Prostate gland (tissue), 2 donors: ENCODE measurements at places on chromosomes 5 and 9.

- DNase-seq = no peak
Observed at GRCh38 chr5:81757404-81757803, 6.5 kb upstream of the SSBP2 start.

GRCh38 chr5:58963361-58963760, 380.5 kb downstream of the RAB3C start:
- DNase-seq = no peak

GRCh38 chr5:142245786-142246185, 79.0 kb downstream of the SPRY4 start:
- no peak for DNase-seq

GRCh38 chr5:72203251-72203845, 96.1 kb downstream of the MAP1B start:
- DNase-seq = no peak

DNA sequence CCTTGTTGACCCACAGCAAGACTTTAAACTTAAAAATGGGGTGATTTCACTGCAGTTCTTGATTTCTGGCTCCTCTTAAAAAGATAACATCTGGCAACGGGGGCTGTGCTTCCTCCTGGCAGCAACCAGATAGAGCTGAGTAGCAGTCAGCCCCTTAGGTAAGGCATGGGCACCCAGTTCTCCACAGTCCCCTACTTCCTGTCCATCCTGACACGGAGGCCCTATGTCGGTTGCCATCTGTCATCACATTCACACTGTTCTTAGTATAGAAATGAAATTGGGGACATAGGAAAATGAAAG, 11.7 kb downstream of the CD74 start:
- DNase-seq = no peak

DNA sequence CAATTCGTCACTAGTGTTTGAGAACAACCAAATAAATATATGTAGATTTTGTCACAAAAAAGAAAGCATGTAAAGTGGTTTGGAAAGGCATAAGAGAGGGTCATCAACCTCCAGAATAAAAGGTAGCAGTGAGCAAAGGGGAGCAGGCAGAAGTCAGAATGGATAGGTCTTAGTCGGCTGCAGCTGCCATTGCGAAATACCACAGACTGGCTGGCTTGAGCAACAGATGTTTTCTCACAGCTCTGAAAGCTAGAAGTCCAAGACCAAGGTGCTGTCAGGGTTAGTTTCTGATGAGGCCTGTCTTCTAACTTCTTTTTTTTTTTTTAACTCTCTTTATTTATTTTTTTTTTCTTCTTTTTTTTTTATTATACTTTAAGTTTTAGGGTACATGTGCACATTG, 208.1 kb upstream of the PIK3R1 start:
- DNase-seq = no peak

DNA sequence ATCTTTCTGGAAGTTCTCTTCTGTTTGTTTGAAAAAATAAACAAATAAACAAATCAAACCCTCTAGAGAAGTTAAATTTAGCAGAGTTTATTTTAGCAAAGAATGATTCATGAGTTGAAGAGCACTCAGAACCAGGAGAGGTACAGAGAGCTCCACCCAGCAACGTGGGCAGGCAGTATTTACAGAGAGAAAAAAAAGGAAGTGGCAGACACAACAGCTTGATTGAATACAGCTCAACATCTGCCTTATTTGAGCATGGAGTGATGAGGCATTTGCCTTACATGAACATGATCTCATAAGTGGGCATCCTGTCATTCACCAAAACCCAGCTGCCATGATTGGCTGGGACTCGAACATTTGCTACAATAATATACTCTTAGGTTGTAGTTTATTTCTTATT, 381.6 kb upstream of the ADAMTS16 start:
- DNase-seq = no peak

GRCh38 chr9:76038431-76038830, 148.0 kb downstream of the PCSK5 start:
- no peak for DNase-seq

GRCh38 chr5:54692631-54693030, 175.1 kb downstream of the SNX18 start:
- DNase-seq = no peak

DNA sequence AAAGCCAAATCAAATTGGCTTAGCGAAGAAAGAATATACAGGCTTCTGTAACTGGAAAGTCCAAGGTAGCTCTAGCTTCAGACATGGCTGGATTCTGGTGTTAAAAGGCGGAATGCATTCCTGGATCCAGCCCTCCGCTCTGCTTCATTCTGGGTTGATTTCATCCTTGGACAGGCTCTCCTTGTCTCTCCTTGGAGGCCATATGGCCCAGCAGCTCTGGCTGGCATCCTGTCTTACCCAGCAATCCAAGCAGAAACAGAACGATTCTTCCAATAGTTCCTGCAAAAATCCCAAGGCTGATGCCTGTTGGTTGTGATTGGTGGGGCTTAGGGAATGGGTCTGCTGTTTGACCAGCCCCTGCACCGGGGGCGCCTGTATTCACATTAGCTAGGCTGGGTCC, 37.0 kb upstream of the SAP30L start:
- no peak for DNase-seq

DNA sequence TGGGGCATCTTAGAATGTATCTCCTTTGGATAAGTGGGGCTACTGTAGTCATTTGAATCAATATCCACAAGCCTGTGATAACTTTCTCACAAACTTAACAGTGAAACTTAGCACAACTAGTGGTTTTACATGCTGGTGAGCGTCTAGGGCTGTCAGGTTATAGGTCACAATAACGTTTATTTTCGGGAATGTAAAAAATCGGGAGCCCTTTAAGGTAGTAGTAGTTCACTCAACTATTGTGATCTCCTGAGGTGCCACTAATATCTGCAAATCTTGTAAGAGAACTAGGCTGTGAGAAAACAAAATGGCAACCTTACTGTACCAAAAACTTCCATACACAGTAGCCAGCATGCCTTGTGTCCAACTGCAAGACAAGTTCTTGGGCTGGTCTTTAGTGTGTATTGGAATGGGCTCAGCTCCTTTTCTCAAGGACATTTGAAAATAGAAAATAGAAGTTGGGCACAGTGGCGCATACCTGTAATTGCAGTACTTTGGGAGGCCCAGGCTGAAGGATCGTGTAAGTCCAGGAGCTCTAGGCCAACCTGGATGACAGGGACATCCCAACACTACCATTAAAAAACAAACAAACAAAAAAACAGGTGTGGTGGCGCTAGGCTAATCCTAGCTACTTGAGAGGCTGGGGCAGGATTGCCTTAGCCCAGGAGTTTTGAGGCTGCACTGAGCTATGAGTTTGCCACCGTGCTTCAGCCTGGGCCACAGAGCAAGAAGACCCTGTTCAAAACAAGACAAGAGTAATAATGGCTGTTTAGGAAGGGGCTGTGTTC, 5.2 kb upstream of the PKN3 start:
- DNase-seq = no peak

DNA sequence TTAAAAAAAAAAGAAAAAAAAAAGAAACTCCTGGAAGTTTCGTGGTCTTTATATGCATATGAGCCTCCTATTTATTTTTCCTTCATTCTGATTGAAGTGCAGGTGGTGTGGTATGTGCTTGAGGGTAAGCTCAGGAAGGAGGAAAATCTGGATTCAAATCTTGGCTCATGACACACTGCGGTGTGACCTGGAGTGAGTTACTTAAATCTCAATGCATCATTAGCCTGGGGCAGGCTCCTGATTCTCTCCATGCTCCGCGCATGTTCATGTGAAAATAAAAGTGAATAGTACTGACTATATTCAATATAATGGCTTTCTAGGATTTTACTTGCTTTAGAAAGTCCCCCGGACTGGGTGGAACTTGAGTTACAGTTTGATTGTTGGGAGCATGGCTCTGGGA, 35.6 kb downstream of the PTTG1 start:
- no peak for DNase-seq

DNA sequence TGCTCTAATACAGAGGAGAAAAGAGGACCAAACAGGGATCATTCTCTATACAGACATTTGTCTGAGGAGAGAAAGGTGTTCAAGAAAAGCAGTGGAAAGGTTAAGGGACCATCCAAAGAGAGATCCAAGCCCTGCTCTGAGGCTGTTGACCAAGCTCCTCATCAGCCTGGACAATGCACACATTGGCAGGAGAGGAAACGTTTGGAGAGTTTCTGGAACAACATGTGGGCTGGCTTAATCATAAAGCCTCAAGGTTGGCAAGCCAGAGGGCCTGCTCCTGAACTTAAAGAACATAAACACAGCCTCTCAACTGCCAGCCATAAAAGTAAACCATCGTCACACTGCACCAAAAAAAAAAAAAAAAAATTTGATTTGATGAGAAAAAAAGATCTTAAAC, 184.4 kb upstream of the SLC12A2 start:
- DNase-seq = no peak

DNA sequence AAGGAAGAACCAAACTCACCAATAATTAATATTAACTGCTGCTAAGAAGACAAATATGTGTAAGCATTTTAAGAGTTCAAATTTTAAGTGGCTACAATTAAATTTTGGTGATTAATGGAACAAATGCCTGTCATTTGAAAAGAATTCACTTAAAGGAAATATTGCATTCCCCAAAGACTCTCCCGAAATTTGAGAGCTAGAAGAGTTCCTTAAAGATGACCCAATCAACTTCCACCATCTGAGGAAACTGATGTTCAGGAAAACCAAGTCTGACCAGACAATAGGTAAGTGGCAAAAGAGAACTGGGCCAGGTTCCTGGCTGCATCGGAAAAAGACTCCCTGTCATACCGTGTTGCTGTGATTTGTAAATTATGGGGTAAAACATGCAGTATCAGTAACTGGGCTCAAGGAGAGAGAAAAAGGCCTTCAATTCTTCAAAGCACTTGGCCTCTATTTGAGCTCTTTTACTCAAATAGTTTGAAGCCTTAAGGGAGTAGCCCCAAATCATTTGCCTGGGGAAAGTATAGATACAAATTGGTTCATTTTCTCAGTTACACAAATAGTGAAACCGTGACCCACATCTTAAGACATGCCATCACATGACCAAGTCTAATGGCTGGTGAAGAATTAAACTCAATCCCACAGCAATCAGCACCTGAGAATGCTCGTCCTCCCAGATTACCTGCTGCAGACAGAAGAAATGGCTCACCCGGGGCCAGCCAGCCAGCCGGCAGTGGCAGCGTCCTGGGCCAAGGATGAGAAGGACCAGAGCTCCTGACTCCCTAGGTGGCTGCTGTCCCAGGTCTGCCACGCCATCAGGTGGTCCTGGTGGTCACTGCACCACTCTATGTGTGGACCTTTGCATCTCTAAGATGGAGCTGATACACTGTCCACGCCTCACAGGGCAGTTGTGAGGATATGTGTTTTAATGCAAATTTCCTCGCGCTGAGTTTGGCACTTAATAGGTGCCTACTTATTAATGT, 162.9 kb downstream of the TTLL11 start:
- DNase-seq = no peak

DNA sequence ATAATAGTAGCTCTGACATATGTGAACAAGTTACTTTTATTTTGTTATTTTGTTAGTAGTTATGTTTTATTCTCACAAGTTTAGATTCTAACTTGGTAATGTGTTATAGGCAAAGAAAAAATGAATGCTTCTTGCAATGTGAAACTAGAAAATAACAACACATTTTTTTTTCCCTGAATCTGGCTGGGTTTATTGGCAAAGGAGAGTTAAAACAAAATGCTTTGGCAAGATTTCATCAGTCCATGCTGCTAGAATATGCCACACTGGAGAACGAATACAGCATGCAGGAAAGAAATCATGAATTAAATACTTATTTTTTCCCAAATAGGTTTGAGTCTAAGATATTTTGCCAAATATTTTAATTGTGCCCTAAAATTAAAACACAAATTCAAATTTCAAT, 1048.1 kb upstream of the ACO1 start:
- DNase-seq = no peak

GRCh38 chr5:53133020-53133419, 23.5 kb upstream of the MOCS2 start:
- DNase-seq = no peak

- DNase-seq = no peak
Observed at GRCh38 chr9:98801561-98801960, 5.2 kb upstream of the ANKS6 start.

GRCh38 chr5:150410524-150411244, 2.0 kb downstream of the CD74 start:
- DNase-seq = peak; percentile 66

GRCh38 chr5:170597109-170597751, 93.4 kb downstream of the KCNIP1 start:
- no peak for DNase-seq

GRCh38 chr5:91643797-91644196, 260.7 kb upstream of the ARRDC3 start:
- no peak for DNase-seq

DNA sequence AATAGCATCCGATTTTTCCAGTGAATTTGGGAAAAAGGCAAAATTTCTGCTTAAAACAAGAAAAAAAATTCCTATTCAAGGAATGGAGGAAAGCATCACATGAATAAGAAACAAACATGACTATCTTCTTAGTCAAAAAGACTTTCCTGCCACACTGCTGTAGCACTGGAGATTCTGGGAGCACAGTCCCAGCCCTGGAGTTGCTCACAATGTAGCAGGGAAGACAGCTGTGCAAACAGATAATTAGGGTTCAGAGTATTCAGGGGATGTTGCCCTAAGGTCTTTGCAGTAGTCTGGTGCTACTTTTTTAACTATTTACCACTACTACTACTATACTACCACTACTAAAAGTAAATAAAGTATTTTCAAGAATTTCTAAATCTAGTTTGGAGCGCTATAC, 86.5 kb downstream of the BNC2 start:
- DNase-seq = no peak

GRCh38 chr5:115366223-115366622, 69.8 kb upstream of the CCDC112 start:
- no peak for DNase-seq

- no peak for DNase-seq
Observed at GRCh38 chr5:91607675-91608074, 224.6 kb upstream of the ARRDC3 start.

- peak; percentile 17 for DNase-seq
Observed at GRCh38 chr5:56278335-56278753, 45.2 kb upstream of the ANKRD55 start.

GRCh38 chr5:2131196-2131595, 248.5 kb upstream of the IRX4 start:
- DNase-seq = no peak

DNA sequence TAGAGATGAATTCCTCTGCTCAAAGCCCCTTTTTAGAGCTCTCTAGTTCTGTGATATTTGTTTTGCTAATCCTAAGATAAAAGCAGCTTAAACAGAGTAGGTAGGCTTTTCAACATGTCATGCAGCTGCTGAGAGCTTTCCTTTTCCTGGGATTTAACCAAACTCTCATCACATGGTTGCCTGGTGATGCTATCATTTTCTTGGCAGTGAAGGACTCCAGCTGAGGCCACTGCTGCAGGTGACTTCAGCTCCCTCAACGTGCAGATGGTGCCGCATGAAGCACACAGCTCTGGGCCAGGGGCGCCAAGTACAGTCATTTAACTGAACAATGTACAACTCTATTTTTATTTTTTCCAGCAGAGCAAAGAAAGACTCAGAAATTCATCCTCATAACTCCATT, 42.2 kb downstream of the SECISBP2 start:
- DNase-seq = no peak

DNA sequence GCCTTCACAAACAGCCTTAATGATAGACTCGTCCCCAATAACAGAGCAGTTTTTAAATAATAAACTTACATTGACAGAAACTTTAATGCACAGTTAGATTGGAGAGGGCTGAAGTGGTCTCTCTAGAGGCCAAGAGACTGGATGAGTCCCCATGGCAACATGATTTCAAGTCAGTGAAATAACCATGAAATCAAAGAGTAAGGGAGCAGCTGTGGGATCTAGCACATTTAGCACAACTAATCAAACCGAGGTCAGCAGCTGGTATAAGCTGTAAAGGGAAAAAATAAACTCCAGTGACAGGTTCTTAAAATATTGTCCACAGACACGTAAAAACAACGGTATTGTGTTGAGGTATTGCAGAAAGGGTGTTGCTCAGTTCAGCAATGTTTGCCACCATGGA, 916.6 kb downstream of the DNAH5 start:
- DNase-seq = no peak
